Pancreas (tissue), 10 donors: ENCODE measurements at places on chromosomes 16 and 17. TPM values are rescaled to one million over a fixed set of nuclear protein-coding genes. Genes with fewer than 3 reads are reported as not detected.
A peak's percentile ranks its signal among the peaks of the same experiment; 100 is the strongest.

The KRTAP9-9 gene
- total RNA-seq, result not detected

The SMIM36 gene
- total RNA-seq, result not detected

The EFCAB13 gene
- 3.0 TPM for total RNA-seq

DNA sequence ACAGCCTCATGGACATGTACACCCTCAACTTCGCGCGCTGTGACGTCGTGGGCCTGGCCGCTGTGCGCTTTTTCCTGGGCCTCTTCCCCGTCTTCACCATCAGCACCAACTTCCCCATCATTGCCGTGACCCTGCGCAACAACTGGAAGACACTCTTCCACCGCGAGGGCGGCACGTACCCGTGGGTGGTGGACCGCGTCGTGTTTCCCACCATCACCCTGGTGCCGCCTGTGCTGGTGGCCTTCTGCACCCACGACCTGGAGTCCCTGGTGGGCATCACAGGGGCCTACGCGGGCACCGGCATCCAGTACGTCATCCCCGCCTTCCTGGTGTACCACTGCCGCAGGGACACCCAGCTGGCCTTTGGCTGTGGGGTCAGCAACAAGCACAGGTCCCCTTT is 23.5 kb downstream of the GRIN2C start:
- no peak for DNase-seq
- no peak overlapping the region for H3K27ac ChIP-seq
- no peaks in the 10 kb centered on the region for H3K27me3 ChIP-seq
- no peaks in the 10 kb centered on the region for H3K36me3 ChIP-seq
- no peaks in the 10 kb centered on the region for H3K4me1 ChIP-seq
- no peak overlapping the region for H3K4me3 ChIP-seq

DNA sequence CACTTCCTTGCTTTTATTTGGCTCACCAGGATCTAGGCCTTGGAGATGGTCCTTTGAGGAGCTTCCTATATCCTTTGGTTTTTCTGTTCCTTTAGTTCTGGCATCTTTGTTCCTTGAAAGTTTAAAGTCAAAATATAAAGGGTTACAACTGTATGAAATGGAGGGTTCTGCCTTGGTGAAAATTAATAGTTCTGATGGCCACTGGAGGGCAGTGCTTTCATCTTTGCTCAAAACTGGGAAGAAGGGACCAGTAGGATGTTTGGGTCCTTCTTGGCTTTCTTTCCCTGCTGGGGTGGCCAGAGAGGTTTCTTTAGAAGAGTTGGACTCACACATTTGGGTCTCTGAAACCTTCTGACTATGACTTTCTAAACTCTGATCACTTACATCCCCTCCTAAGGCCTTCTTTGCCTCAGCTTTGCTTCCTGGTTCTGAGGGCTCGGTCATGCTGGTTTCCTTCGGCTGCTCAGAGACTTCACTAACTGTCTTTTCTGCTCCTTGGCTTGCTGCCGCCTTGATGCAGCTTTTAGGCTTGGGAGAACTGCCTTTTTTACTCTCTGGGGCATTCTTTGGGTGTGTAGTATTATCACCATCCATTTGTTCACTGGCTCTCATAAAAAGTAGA is 10.9 kb upstream of the ITGA2B start:
- DNase-seq, result no peak
- H3K4me1 ChIP-seq, result no peaks in the 10 kb centered on the region
- no peak overlapping the region for H3K4me3 ChIP-seq
- no peaks in the 10 kb centered on the region for H3K27me3 ChIP-seq
- H3K27ac ChIP-seq, result no peak overlapping the region
- peaks cover 31% of the 10 kb centered on the region for H3K36me3 ChIP-seq

DNA sequence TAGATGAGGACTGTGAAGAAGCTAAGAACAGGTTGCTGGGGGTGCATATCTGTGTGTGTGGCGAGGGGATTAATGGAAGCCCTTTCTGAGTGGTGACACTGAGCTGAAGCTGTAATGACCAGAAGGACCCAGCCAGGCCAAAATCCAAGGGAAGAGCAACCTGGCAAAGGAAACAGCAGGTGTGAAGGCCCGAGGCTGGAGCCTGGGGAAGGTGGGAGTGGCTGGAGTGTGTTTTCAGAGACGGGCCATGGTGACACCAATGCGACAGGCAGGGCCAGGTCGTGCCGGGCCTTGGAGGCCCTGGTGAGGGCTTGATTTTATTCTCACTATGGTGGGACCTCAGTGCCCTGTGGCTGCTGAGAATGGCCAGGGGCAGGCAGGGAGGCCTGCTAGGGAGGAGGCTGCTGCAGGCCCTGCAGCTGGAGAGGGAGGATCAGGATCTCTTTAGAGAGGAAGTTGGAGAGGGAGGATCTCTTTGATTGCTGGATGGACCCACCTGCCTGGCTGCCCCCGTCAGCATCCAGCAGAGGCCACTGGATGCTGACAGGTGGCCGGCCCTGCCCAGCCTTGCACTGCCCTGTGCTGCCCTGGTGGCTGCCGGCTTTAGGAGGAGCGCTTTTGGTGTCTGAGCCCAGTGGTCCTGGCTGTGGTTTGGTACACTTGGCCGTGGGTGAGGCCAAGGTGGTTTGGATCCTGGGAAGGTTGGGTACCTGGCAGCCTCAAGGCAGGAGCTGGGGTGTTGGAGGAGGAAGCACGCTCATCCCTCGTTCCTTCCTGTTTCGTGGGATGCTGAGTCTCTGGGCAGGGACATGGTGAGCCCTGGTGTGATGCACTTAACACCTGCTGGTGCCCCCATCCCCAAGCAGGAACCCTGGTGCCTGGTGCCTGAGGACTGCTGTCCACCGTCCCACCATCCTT is 188.3 kb downstream of the SEC14L1 start:
- H3K4me1 ChIP-seq, result no peaks in the 10 kb centered on the region
- no peak overlapping the region for H3K27ac ChIP-seq
- H3K27me3 ChIP-seq, result no peaks in the 10 kb centered on the region
- no peaks in the 10 kb centered on the region for H3K36me3 ChIP-seq
- DNase-seq, result no peak

- H3K27ac ChIP-seq, result no peak overlapping the region
- no peaks in the 10 kb centered on the region for H3K36me3 ChIP-seq
- no peak overlapping the region for H3K4me3 ChIP-seq
- no peaks in the 10 kb centered on the region for H3K4me1 ChIP-seq
- DNase-seq, result no peak
These were observed 9.3 kb downstream of the CCDC40 start for GRCh38 chr17:80045703-80046102.

- no peak overlapping the region for H3K4me3 ChIP-seq
- H3K36me3 ChIP-seq, result no peaks in the 10 kb centered on the region
- no peaks in the 10 kb centered on the region for H3K27me3 ChIP-seq
- H3K4me1 ChIP-seq, result no peaks in the 10 kb centered on the region
- no peak for DNase-seq
- no peak overlapping the region for H3K27ac ChIP-seq
These were observed 239.7 kb upstream of the ERCC4 start for GRCh38 chr16:13680021-13680889.

DNA sequence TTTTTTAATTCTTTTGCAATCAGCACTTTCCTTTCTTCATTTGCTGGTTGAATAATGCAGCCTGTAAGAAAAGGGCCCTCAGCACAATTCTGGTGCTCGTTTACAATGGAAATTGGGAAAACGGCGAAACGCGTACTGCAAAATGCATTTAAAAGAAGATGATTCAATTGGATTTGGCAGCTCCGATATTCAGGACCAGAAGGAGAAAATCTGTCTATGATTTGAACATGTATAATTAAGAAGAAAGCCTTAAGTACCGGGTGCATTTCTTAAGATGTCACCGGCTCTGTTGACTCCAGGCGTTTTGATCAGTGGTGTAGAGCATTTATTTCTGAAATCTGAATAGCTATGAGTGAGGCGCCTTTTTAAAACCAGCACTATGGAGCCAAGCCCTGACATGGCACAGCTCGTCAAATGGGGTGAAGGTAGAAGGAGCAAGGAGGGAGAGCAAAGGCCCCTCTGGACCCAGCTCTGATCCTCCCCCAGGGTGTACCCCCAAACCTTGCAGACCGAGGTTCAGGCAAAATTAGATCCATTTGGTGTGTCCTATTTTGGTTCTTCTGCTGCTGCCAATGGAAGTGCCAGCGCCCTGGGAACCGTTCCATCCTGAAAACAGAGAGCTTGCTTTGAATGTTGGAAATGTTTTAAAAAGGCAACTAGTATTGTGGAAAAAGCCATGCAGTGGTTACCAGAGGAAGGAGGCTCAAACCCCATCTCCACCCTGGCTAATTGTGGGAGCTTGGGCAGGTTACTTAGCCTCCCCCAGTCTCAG is 161.4 kb upstream of the RPL38 start:
- no peaks in the 10 kb centered on the region for H3K27me3 ChIP-seq
- no peaks in the 10 kb centered on the region for H3K36me3 ChIP-seq
- no peak overlapping the region for H3K27ac ChIP-seq
- H3K4me1 ChIP-seq, result no peaks in the 10 kb centered on the region
- H3K4me3 ChIP-seq, result no peak overlapping the region

- no peaks in the 10 kb centered on the region for H3K27me3 ChIP-seq
- H3K27ac ChIP-seq, result no peak overlapping the region
- no peaks in the 10 kb centered on the region for H3K36me3 ChIP-seq
- H3K4me3 ChIP-seq, result no peak overlapping the region
- no peak for DNase-seq
These were observed 234.6 kb upstream of the MON1B start for GRCh38 chr16:76956394-76956793.

DNA sequence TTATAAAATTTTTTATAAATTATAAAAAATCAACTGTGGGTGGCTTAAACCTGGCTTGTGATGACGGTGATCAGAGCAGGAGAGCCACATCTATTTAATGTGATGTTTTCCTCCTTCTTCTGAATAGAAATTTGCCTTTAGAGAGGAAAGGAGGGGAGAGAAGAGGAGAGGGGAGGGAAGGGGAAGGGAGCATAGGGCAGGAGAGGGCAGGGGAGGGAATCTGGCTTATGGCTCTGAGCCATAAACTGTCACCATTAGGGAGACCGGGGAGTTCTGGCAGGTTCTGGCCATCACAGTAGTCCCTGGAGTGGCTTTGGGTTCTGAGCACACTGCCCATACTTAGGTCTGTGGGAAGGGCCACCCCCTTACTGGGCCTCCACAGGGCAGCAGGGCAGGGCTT is 167.8 kb downstream of the ENGASE start:
- H3K36me3 ChIP-seq, result no peaks in the 10 kb centered on the region
- no peak overlapping the region for H3K4me3 ChIP-seq
- H3K27ac ChIP-seq, result no peak overlapping the region
- no peak for DNase-seq

DNA sequence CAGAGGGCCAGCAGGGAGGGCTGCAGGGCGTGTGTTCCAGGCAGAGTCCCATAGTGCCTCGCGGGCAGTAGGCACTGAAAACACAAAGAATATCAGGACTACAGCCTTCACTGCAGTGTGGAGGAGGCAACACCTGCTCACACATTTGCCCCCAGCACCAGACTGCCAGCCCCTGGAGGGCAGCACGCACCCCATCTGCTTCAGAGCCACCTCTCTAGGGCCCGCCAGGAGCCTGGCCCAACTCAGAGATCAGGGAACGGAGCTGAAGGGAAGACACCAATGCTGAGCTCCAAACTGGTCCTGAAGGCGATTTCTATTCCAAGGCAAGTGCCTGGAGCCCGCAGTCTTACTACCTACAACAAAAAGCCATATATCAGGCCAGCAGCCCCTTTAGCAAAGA is 130.3 kb downstream of the ZNF423 start:
- no peaks in the 10 kb centered on the region for H3K4me1 ChIP-seq
- no peak for DNase-seq
- no peaks in the 10 kb centered on the region for H3K36me3 ChIP-seq
- H3K27me3 ChIP-seq, result no peaks in the 10 kb centered on the region

- H3K4me1 ChIP-seq, result peaks cover 13% of the 10 kb centered on the region
- DNase-seq, result no peak
- H3K36me3 ChIP-seq, result no peaks in the 10 kb centered on the region
- no peaks in the 10 kb centered on the region for H3K27me3 ChIP-seq
- no peak overlapping the region for H3K4me3 ChIP-seq
- H3K27ac ChIP-seq, result peak overlapping the region; percentile 93
These were observed 6.9 kb downstream of the HNF1B start for GRCh38 chr17:37737971-37738370.
